ENCODE measurements at places on chromosomes 2 and 18. TPM values are rescaled to one million over a fixed set of nuclear protein-coding genes. Genes with fewer than 3 reads are reported as not detected.

GRCh38 chr2:134736167-134736880, 17.5 kb upstream of the TMEM163 start:
- H3K4me3 ChIP-seq: no peak overlapping the region
- no peak overlapping the region for H3K27ac ChIP-seq
- H3K36me3 ChIP-seq: no peaks in the 10 kb centered on the region
- H3K27me3 ChIP-seq: no peaks in the 10 kb centered on the region
- H3K4me1 ChIP-seq: no peaks in the 10 kb centered on the region

- no peaks in the 10 kb centered on the region for H3K27me3 ChIP-seq
- peaks cover 10% of the 10 kb centered on the region for H3K4me1 ChIP-seq
- H3K27ac ChIP-seq: no peak overlapping the region
- no peaks in the 10 kb centered on the region for H3K36me3 ChIP-seq
- DNase-seq: peak; percentile 85
Observed at GRCh38 chr2:54176577-54176976, 61.2 kb downstream of the ACYP2 start.

GRCh38 chr2:213500881-213501280, 216.6 kb downstream of the SPAG16 start:
- no peaks in the 10 kb centered on the region for H3K36me3 ChIP-seq
- DNase-seq: no peak
- no peaks in the 10 kb centered on the region for H3K4me1 ChIP-seq
- no peak overlapping the region for H3K4me3 ChIP-seq

GRCh38 chr2:224885836-224886547, 156.3 kb downstream of the DOCK10 start:
- no peaks in the 10 kb centered on the region for H3K4me1 ChIP-seq
- H3K27me3 ChIP-seq: no peaks in the 10 kb centered on the region
- H3K4me3 ChIP-seq: no peak overlapping the region
- no peaks in the 10 kb centered on the region for H3K36me3 ChIP-seq
- H3K27ac ChIP-seq: no peak overlapping the region
- DNase-seq: no peak

DNA sequence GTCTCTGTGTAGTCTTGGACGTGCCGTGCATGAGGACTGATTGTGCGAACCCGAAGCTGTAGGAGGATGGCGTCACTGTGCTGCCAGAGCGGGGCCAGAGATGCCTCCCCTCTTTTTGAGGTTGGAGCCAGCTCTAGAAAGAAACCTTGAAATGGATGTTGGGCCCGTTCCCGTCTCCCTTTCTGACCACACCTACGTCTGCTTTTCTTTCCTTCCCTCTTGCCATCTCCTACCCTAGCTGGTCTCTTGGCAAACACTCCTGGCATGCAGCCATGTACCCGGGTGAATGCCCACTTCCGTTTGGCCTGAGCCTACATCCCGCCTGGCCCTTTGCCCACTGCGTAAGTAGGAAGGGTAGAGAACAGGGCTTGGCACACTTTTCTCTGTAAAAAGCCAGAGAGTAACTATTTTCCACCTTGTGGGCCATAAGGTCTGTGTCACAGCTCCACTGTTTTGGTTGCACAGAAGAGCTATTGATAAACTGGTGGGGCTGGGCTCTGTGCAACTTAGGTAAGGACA, 37.4 kb downstream of the SH3BP4 start:
- H3K36me3 ChIP-seq: peaks cover 20% of the 10 kb centered on the region
- H3K4me1 ChIP-seq: peaks cover 97% of the 10 kb centered on the region
- no peak overlapping the region for H3K4me3 ChIP-seq
- no peak for DNase-seq

- H3K36me3 ChIP-seq: no peaks in the 10 kb centered on the region
- no peak overlapping the region for H3K4me3 ChIP-seq
- H3K4me1 ChIP-seq: no peaks in the 10 kb centered on the region
- H3K27me3 ChIP-seq: no peaks in the 10 kb centered on the region
Observed at GRCh38 chr18:43681661-43682060, 404.4 kb upstream of the SYT4 start.

DNA sequence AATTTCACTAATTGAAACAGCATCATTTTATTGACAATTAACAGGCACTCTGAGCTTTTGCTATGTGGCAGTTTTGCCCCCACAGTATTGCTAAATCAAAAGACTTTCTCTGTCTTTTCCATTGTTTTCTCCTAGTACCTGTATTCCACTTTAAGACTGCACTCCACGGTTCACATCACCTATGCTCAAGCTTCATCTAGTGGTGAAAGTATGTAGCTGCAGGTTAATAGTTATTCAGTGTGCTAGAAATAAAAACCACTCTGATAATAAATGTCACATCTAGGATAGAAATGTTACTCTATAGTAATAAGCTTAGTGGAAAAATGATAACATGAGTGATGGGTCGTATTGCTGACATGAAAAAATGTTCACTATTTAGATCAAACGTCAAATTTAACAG, 24.6 kb downstream of the ARL6IP6 start:
- DNase-seq: peak; percentile 46
- H3K4me3 ChIP-seq: no peak overlapping the region
- H3K27ac ChIP-seq: no peak overlapping the region
- peaks cover 21% of the 10 kb centered on the region for H3K36me3 ChIP-seq
- no peaks in the 10 kb centered on the region for H3K27me3 ChIP-seq

DNA sequence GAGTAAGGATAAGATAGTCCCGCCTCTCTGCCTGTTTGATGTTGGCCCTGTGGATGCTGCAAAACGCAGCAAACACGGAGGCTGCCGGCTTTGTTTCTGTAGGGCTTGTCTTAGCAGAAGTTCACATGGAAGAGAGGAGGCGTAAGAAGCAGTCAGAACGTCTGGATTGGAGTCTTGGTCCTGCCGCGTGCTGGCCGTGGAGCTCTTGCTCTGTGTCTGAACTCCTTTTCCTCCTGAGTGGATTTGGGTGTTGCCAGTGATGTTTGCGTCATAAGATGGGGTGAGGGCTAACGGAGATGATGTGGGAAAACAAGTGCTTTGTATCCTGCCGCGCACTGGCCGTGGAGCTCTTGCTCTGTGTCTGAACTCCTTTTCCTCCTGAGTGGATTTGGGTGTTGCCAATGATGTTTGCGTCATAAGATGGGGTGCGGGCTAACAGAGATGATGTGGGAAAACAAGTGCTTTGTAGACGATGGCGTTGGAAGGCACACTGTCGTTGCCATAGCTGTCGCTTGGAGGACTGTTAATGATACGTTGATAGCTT, 240.9 kb downstream of the AGAP1 start:
- H3K36me3 ChIP-seq: peaks cover 6% of the 10 kb centered on the region
- no peak overlapping the region for H3K4me3 ChIP-seq
- no peak overlapping the region for H3K27ac ChIP-seq
- H3K27me3 ChIP-seq: no peaks in the 10 kb centered on the region
- no peaks in the 10 kb centered on the region for H3K4me1 ChIP-seq

- H3K27ac ChIP-seq: no peak overlapping the region
- H3K27me3 ChIP-seq: no peaks in the 10 kb centered on the region
- no peaks in the 10 kb centered on the region for H3K4me1 ChIP-seq
- no peak overlapping the region for H3K4me3 ChIP-seq
- DNase-seq: no peak
- no peaks in the 10 kb centered on the region for H3K36me3 ChIP-seq
Observed at GRCh38 chr2:167135706-167136105, 247.4 kb downstream of the XIRP2 start.

- no peak overlapping the region for H3K4me3 ChIP-seq
- DNase-seq: no peak
- no peaks in the 10 kb centered on the region for H3K36me3 ChIP-seq
- no peaks in the 10 kb centered on the region for H3K4me1 ChIP-seq
- no peak overlapping the region for H3K27ac ChIP-seq
Observed at GRCh38 chr2:1692342-1692741, 52.0 kb downstream of the PXDN start.

GRCh38 chr2:28747714-28748113, 3.9 kb upstream of the PPP1CB start:
- H3K4me3 ChIP-seq: no peak overlapping the region
- H3K4me1 ChIP-seq: peaks cover 20% of the 10 kb centered on the region
- no peaks in the 10 kb centered on the region for H3K36me3 ChIP-seq
- H3K27ac ChIP-seq: no peak overlapping the region
- H3K27me3 ChIP-seq: no peaks in the 10 kb centered on the region
- no peak for DNase-seq

DNA sequence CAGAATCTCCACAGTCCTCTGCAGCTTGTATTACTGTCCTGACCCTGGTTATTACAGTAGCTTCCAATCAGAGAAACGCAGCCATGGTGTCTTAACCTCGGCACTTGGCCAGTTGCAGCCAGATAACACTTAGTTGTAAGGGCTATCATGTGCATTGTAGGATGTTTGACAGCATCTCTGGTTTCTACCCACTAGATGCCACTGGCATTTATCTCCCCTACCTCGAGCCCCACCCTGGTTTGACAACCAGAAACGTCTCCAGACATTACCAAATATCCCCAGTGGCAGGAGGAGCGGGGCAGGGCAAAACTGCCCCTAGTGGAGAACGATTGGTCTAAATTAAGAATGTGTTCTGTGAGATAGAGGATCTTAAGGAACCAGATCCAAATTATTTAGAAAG, 13.1 kb downstream of the DSG2 start:
- DNase-seq: no peak
- H3K36me3 ChIP-seq: no peaks in the 10 kb centered on the region
- H3K4me3 ChIP-seq: no peak overlapping the region
- peak overlapping the region; percentile 66 for H3K27ac ChIP-seq
- no peaks in the 10 kb centered on the region for H3K27me3 ChIP-seq

GRCh38 chr2:214839464-214839863, 30.0 kb upstream of the BARD1 start:
- no peak overlapping the region for H3K27ac ChIP-seq
- DNase-seq: no peak
- H3K4me3 ChIP-seq: no peak overlapping the region
- peaks cover 8% of the 10 kb centered on the region for H3K4me1 ChIP-seq
- no peaks in the 10 kb centered on the region for H3K36me3 ChIP-seq
- H3K27me3 ChIP-seq: no peaks in the 10 kb centered on the region

- no peak overlapping the region for H3K4me3 ChIP-seq
- H3K27ac ChIP-seq: no peak overlapping the region
- no peak for DNase-seq
- no peaks in the 10 kb centered on the region for H3K4me1 ChIP-seq
- no peaks in the 10 kb centered on the region for H3K36me3 ChIP-seq
Observed at GRCh38 chr2:144914113-144914512, 394.2 kb upstream of the ZEB2 start.

DNA sequence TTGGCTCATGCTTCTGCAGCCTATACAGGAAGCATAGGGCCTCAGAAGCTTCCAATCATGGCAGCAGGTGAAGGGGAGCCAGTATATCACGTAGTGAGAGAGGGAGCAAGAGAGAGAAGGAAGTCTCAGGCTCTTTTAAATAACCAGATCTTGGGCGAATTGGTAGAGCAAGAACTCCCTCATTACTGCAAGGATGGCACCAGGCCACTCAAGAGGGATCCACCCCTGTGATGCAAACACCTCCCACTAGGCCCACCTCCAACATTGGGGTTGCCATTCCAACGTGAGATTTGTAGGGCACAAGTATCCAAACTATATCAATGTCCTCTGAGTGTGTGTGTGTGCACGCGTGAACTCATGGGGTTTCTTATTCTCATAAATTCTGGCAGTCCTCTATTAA, 37.6 kb upstream of the RMP24 start:
- H3K27me3 ChIP-seq: no peaks in the 10 kb centered on the region
- H3K27ac ChIP-seq: no peak overlapping the region
- no peaks in the 10 kb centered on the region for H3K4me1 ChIP-seq
- DNase-seq: no peak
- no peaks in the 10 kb centered on the region for H3K36me3 ChIP-seq

DNA sequence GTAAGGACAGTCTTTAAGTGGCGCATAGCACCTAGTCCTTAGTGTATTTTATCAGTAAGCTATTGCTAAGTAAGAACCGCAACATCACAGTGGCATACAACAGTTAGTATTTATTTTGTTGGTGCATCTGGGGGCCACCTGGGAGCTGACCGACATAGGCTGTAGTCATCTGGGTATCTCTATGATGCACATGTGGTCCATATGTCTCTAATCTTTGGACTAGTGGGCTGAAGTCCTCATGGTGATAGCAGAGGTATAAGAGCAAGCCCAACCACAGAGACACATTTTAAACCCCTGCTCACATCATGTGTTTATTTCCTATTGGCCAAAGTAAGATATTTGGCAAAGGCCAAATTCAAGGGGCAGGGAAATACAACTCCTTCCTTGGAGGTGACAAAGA, 2.9 kb downstream of the CAMKMT start:
- DNase-seq: no peak
- H3K27ac ChIP-seq: no peak overlapping the region
- H3K36me3 ChIP-seq: no peaks in the 10 kb centered on the region
- H3K27me3 ChIP-seq: no peaks in the 10 kb centered on the region
- no peak overlapping the region for H3K4me3 ChIP-seq

DNA sequence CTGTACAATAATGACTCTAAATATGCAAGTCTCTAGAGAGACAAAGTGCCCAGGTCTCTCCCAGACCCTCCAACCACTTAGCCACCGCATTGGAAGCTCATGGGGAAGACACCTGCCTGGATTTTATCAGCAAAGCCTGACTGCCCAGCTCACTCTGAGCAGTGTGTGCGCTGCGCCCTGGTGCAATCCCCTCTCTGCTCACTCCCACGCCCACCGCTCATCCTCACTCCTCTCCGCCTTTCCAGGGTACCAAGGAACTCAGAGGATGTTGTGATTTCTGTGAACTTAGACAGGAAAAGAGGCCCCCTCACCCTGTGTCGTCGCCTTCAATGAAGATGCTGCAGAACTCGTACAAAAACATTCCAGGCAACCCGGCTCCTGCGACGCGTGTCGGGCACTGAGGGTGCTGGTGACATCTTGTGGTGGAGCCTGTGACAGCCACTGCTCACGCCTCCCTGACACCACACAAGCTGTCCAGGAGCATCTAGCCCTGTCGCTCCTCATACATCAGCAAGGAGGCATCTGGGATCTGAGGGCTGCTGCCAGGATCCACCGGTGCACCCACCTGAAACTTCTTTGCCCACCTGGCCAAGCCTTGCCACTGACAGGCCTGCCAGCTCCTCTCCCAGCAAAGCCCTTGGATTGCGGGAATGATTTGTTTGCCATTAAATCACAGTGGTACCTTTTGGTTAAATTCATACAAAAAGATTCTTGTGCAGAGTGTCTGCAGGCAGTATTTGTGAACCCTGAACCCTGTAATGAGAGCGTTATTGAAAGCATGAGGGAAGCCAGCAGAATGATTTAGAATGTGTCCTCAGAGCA, 220.4 kb downstream of the ZNF516 start:
- peaks cover 10% of the 10 kb centered on the region for H3K4me1 ChIP-seq
- no peaks in the 10 kb centered on the region for H3K36me3 ChIP-seq
- H3K27me3 ChIP-seq: peaks cover 23% of the 10 kb centered on the region
- no peak overlapping the region for H3K27ac ChIP-seq

GRCh38 chr2:160054984-160055725, 7.3 kb downstream of the PLA2R1 start:
- H3K4me1 ChIP-seq: peaks cover 11% of the 10 kb centered on the region
- no peak for DNase-seq
- no peaks in the 10 kb centered on the region for H3K27me3 ChIP-seq
- H3K4me3 ChIP-seq: no peak overlapping the region
- no peak overlapping the region for H3K27ac ChIP-seq

GRCh38 chr2:119741001-119741400, 18.7 kb upstream of the PTPN4 start:
- no peak overlapping the region for H3K27ac ChIP-seq
- no peak for DNase-seq
- H3K27me3 ChIP-seq: no peaks in the 10 kb centered on the region

- no peaks in the 10 kb centered on the region for H3K36me3 ChIP-seq
- no peak for DNase-seq
- no peak overlapping the region for H3K4me3 ChIP-seq
- H3K4me1 ChIP-seq: no peaks in the 10 kb centered on the region
- no peaks in the 10 kb centered on the region for H3K27me3 ChIP-seq
Observed at GRCh38 chr2:160878618-160879017, 281.6 kb upstream of the TANK start.

IL36G gene
- total RNA-seq: not detected

ZNF236 gene
- total RNA-seq: 7.2 TPM

TEX44 gene
- not detected for total RNA-seq

ARID5A gene
- total RNA-seq: 8.0 TPM

PDE1A gene
- total RNA-seq: not detected
